ENCODE measurements at places on chromosomes 7 and 10.

DNA sequence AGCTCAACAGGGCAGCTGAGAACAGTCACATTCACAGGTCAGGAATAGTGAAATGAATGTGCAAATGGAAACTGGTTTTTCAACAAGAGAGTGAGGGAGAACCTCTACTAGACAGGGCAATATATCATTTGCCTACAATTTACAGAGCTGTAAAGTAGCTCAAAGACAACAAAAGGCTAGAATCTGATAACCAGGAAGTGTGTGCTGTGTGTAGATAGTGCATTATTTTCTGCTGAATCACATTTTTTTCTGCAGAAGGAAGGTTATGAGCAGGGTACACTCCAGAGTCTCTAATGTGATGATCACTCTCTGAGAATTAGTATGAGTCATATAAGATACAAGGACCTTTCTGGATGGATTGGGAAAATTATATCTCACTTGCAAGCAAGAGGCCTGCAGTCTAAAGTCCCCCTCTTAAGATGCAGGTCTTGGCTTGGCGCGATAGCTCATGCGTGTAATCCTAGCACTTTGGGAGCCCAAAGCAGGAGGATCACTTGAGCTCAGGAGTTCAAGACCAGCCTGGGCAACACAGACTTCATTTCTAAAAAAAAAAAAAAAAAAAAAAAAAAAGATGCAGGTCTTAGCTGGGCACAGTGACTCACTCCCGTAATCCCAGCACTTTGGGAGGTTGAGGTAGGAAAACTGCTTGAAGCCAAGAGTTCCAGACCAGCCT is 59.9 kb upstream of the COBL start:
- DNase-seq, result peak; percentile 39

- no peak for DNase-seq
These were observed 9.5 kb upstream of the TLX1 start for GRCh38 chr10:101121654-101122031.

- DNase-seq, result peak; percentile 79
These were observed 48.8 kb upstream of the SMNDC1 start for GRCh38 chr10:110353244-110354119.

DNA sequence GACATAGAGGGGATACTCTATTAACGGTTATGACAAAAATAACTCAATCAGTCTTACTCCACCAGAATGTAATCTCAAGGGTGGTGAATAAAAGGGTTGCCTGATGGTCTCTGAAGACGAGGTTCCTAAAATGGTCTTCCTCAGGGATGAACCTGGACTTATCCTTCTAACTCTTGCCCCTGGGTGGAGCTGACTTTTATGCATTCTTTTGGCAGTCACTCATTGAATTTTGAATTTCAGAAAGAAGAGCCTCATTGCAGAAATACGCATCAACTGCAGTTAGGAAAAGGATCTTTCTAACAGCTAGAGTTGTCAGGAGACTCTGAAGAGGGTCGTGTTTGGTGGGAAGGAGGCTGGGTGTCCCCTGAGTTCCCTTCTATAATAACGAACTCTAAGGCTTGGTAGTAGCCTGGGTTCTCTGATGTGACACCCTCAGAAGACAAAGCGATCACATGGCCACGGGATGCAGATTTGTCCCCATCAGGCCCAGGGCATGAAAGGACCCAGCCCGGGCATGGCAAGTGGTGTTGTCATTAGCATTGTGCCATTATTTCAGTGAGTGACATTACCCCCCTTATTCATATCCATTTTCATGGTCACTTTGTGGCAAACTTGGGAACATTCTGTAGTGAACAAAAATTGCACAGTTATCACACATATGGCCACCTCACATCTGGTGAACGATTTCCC is 58.6 kb upstream of the JCAD start:
- no peak for DNase-seq

DNA sequence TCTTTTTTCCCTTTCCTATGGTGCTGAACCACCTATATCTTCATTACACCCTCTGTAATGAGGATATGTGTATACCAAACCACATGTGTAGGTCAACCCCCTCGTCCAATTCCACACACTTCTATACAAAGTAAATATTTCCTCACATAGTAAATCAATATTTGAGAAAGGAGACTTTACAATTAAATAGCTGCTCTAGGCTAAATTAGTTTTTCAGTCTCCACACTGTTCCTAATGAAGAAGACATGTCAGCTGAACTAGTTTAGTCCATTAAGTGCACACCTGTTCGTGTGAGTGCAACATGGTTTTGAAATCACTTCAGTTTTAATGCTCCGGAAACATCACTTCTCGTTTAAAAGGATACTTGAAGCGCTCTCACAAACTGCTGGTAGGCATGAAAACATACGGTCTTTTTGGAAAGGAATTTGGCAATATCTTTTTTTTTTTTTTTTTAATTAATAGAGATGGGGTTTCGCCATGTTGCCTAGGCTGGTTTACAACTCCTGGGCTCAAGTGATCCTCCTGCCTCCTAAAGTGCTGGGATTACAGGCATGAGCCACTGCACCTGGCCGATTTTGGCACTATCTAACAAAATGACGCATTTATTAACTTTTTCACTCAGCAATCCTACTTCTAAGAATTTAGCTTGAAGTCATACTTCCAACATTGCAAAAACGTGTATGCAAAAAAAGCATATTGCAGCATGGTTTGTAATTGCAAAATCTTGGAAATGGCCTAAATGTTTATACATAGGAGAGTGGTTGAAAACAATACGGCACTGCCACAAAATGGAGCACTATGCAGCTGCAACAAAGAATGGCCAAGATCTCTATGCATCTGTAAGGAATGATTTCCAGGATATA is 2.1 kb upstream of the XRCC2 start:
- DNase-seq, result no peak

DNA sequence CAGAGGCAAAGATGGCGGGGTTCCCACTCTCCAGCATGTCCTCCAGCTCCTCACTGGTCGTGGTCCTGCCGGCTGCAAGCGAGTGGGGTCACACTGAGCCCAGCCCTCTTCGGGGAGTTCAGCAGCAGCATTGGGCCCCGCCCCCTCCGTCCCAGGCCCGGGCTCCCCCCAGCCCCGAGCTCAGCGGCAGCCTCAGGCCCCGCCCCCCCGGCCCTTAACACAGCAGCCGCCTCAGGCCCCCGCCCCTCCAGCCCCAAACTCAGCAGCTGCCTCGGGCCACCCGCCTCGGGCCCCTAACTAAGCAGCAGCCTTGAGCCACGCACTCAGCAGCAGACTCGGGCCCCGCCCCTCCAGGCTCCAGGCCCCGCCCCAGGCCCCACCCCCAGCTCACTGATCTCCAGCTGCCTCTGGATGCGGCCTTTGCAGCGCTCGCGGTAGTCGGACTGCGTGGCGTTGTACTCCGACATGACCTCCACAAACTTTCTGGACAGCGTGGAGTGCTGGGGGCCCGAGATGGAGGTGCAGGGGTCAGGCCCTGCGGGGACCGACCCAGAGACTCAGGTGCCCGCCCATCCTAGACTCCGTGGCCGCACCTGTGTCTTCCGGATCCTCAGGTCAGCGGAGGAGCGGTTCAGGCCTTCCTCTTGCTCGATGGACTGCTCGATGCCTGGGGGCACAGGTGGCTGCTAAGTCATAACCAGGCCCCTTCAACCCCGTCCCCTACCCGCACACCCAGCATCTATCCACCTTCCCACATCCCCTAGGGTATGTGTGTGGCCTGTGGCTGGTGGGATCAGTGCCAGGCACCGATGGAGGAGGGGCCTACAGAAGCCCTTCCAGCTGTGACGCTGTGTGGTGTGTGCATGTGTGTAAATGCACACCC is 15.5 kb downstream of the STX1A start:
- peak; percentile 70 for DNase-seq

- no peak for DNase-seq
These were observed 270.8 kb upstream of the POM121L12 start for GRCh38 chr7:52764492-52765169.

DNA sequence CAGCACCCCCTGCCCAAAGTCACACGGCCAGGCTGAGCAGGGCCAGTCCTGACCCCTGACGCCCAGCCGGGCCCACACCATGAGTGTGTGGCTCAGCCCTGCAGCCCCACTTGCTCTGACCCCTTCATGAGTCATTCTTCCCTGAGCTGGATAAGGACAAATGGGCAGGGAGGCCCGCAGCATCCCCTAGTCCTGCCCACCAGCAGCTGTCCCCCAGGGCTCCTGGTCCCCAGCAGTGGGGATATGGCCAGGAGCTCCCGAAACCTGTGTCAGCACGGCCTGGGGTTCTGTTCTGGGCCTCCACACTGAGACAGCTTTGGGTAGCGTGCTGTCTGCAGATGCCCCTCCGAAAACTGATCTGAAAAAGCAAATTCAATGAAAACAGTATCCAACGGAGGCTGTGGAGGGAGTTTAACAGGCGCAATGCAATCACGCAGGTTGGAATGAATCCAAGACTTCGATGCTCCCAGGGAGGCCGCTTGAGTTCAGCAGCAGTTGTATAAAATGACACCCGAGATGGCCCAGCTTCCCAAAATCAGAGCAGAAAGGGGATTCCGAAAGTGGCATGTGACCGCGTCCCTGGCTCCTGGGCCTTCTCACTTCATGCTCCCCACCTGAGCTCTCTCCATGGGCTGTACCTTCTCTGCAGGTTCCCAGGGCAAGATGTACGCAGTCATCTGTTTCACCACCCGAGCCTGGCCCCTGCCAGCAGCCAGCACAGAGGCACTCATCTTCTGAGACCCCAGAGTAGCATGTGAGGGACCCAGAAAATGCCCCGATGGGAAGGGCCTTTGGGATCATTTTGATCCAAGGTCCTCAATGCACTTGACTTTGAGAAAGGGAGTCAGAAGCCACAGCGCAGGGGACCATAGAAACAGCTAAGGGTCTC is 214.1 kb downstream of the USP6NL start:
- DNase-seq, result no peak

DNA sequence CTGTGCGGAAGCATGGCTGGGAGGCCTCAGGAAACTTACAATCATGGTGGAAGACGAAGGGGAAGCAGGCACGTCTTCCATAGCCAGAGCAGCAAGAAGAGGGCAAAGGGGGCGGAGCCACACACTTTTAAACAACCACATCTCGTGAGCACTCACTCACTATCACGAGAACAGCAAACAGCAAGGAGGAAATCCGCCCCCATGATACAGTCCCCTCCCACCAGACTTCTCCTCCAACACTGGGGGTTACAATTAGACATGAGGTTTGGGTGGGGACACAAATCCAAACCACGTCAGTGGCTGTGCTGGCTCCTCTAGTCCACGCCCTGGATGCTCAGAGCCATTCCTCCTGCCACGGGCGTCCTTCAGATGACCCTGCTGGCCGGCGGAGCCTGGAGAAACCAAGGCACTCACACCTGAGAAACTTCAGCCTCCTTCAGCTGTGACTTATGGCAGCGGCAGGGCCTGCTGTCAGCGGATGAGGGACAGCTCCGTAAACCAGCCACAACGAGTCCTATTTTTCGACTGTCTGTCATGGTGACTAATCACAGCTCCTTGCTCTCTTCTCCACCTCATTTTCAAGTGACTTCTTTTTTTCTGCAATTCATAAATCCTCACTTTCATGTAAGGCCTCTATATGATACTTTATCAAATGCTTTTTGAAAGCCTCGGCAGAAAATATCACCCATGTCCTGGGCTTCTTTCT is 167.9 kb upstream of the PFKP start:
- DNase-seq, result no peak

DNA sequence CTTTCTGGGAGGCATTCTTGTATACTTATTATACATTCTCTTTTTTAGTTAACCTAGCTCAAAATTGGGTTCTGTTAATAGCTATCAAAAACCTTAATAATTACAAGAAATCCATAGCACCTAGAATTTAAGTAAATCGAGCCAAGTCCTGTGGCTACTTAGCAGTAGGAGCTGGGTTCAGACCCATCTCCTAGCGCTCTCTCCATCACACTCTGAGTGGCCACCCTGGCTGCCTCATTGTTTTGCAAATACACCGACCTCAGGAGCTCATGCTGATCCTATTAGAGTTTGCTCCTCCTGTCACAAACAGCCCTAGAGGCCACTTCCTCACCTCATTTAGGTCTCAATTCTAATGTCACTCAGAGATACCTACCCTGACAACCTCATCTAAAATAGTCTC is 46.2 kb upstream of the OSBPL3 start:
- DNase-seq, result no peak

DNA sequence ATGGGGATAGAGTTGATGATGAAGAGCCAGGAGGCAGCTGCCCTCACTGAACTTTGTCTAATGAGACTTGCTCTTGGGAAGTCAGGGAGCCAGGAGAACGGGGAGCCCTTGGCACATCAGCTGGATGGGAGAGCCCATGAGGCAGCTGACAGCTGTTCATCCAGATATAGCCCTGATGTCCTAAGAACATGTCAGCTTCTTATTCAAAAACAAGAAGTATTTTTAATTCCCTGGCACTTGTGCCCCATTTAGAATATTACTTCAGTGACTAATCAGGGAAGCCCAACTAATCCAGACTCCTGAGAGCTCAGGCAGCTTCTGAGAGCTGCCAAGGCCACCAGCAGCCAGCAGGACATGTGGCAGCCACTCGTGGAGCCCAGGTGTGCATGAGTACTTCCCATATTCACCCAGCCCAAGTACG is 363.4 kb downstream of the GRID1 start:
- no peak for DNase-seq

- DNase-seq, result peak; percentile 57
These were observed 2.1 kb downstream of the TRDMT1 start for GRCh38 chr10:17199351-17199804.

- peak; percentile 16 for DNase-seq
These were observed 30.2 kb downstream of the USP6NL start for GRCh38 chr10:11581213-11581612.

DNA sequence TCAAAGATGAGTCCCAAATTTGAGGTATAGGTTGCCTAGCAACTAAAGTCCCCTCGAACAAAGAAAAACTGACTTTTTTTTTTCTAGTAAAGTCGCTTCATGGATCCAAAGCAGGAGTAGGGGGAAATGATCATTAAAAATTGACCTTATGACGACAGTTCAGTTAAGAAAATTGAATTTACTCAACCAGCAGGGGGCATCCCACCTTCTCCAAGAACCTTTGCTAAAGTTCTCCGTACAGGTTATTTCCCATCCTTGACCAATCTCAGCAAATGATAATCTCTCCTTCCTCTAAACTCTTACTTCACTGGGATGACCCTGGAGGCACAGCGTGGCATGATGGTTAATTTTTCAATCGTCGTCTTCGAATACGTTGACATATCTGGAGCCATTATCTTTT is 228.3 kb downstream of the CALN1 start:
- no peak for DNase-seq

GRCh38 chr10:76195654-76196390 is 764.4 kb downstream of the LRMDA start:
- no peak for DNase-seq

GRCh38 chr10:102384053-102384452 is 11.5 kb upstream of the NFKB2 start:
- no peak for DNase-seq

GRCh38 chr7:116653204-116653603 is 18.8 kb upstream of the MET start:
- peak; percentile 86 for DNase-seq

DNA sequence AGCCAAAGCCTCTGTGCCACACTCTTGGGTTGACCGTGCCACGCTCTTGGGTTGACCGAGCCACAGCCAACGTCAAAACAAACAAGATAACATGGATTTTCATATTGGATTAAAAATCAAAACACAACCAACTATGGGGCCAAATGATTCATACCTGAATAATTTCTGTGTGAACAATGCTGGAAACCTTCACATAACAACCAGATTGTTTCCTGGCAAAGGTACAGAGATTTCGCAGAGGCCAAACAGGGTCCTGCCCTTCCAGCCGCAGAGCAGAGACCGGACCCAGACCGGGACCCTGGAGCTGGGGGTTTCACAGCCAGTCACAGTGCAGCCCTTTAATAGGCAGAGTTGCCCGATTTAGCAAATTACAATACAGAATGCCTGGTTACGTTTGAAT is 40.5 kb downstream of the ITIH5 start:
- peak; percentile 36 for DNase-seq

Measured in fibroblast of upper back skin (primary cell).